ENCODE measurements at places on chromosomes 12 and 14. TPM values are rescaled to one million over a fixed set of nuclear protein-coding genes. Genes with fewer than 3 reads are reported as not detected.

DNA sequence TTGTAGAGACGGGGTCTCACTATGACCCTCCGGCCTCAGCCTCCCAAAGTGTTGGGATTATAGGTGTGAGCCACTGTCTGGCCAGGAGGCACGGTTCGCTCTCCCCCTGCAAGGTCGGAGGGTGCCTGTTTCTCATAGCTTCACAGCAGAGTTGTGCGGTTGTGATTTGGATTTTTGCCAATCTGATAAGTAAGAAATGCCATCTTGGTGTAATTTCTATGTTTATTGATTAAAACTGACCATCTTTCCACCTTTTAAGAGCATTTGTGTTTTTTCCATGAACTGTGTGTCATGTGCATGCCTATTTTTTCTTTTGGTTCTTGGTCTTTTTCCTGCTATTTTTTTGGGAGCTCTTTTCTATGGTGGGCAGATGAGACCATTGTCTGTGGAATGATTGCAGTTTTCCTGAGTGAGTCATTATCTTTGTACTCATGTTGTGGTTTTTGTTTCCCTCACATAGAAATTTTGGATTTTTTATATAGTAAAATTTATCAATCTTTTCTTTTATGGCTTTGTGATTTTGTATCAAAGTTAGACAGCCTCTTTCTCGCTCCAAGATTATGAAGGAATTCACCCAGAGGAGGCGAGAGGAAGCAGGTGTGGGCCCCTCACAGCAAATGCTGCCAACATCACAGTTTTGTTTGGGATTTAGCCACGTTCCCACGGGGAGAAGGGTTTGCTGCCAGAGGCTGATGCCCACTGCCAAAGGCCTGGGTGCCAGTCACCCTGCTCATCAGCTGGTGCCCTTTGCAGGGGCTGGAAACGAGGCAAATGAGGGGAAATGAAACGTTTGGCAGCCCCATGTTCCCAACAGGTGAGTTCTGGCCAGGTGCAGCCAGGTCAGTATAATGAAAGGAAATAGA, 47.2 kb downstream of the RFX4 start:
- no peak for DNase-seq

- DNase-seq: no peak
Observed at GRCh38 chr12:54504550-54504949, 7.0 kb downstream of the NCKAP1L start.

The PLCZ1 gene
- not detected for total RNA-seq

The HELB gene
- total RNA-seq: 5.2 TPM

GRCh38 chr12:93624595-93625294, 52.3 kb downstream of the SOCS2 start:
- no peak for DNase-seq

The SPTSSA gene
- total RNA-seq: 35.3 TPM

DNA sequence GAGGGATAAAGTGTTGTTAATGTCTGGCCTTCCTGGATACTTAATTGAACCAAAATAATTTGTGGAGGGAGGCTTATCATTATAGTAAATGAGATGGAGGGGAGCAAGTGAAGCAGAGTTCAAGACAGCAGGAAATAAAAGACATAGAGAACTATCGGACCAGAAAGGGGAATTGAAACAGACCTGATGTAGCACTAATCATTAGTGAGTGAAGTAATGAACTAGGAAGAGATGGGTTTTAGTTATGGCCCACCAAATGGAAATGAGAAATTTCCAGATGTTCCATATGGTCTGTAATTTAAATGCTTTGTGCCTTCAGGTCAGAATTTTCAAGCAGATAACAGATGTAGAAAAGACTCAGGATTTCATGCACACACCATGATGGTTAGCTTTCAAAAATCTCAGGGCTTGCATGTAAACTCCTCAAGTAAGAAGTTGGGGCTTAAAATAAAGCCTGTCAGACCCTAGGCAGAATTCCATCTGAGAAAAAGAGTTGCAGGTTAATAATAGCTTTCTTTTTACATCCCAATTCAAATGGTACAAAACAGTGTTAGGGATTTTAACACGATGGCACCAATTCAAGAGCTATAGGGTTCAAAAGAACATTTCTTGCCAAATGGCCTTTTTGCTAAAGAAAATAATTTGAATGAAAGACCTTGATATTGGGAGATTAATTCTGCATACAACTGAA, 355.8 kb downstream of the FSCB start:
- DNase-seq: no peak

The HOXC12 gene
- not detected for total RNA-seq

DNA sequence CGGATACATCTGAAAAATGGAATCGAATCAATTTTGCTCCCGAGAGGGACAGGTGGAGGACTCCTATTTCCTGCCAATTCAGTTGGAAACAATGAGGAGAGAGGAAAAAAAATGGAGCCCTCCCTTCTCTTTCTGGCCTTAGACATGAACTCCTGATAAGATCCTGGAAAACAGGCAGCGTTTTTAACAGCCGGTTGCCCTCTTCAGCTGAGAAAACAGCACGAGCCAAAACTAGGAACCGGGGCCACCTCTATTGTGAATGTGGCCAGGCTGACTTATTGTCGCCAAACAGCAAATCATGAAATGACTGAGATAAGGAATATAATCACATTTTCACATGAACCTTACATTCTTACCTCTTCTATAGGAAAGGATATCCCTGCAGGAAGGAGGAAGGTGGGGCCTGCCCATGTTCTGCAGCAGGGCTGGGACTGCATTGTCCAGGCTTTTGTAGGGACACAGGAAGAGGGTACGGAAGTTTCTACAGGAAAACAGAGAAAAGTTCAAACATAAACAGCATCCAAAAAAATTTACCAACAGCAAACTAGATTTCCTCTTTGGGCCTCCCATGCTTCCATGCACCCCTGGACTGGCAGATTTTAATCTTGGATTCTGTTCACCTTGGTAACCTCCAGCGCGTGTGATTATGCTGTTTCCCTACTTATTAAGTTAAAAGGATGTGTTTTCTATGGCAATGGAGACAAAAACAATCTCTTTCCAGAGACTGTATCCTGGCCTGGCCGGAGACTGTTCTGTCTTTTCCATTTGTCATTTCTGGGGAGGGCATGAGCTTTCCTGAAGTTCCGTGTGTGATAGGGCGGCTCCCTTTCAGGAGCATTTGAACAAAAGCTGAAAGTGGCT, 29.0 kb upstream of the ELK3 start:
- no peak for DNase-seq

DNA sequence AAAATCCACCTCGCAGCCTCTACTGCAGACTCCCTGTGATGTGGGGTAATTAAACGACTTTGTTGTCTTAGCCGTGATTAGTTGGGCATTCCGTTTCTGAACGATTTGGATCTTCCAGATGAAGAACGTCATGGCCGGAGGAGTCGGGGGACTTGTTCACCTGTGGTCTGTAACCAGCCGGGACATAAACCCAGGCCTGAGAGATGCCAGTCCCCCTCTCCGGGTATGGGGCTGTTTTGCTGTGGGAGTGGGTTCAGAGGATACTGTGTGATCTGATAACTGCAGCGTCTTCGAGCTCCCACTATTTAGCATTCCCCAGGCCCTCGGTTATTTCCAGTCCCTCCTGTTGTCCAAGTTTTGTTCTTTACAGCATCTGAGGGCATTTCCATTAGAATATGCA, 96.1 kb downstream of the PIWIL1 start:
- DNase-seq: no peak

DNA sequence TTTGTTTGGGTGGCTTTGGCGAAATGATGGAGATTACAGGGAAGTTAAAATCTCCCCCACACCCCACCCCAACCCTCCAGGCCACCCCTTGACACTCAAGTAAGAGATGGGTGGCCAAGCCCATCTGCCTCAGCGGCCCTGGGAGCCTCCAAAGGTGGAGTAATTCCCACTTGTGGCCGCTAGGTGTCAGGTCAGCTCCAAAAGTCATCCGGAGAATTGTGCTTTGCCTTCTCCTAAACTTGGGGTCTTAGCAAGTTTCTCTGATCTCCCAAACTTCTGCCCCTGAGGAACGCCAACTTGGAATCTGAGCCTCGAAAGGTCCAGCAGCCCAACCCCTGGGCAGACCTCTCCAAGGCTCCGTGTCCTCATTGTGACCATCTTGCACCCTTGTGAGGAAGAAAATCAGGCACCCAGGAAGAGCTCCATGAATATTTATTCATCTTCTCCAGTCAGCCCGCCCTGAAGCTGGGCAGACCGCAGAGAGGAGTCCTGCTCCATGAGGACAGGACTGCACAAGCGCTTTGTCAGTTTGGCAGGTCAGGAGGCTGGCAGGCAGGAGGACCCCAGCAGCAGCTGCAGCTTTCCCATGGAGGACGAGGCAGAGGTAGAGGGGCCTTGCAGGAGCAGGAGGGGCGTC, 46.7 kb downstream of the LRRC74A start:
- DNase-seq: peak; percentile 57

DNA sequence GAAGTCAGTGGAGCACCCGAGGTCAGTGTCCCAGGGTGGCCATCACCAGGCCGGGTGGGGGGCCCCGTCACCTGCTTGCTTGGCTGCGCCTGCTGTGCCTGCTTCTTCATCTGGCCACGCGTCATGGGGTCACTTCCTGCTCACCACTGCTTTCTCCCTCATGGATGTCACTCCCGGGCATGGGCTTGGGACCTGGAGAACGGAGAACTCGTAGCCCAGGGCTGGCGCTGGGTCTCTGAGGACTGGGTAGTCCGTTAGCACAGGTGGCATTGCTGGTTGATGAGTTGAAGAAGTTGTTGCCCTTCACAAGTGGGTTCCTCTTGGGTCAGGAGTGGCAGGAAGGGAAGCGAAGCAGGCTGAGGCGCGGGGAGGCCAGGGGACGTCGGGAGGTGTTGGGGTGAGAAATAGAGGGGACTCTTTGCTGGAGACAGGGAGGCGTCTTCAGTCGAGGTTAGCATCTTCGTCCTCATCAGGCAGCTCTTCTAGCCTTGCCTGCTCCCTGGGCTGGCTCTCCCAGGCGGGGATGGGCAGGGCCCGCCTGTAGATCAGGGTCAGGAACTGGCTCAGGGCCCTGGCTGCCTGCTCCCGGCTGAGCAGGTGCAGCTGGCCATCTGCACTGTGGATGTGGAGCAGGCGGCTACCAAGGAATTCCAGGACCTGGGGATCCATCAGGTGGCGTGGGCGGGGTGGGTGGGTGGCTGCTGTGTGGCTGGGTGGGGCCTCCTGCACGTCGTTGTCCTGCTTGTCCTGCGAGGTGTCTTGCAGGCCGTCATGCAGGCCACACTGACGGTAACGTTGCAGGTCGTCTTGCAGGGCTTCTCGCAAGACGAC, 23.0 kb downstream of the RTL1 start:
- no peak for DNase-seq

The PTCSC3 gene
- total RNA-seq: not detected

- no peak for DNase-seq
Observed at GRCh38 chr12:74900232-74900631, 309.4 kb downstream of the KCNC2 start.

- no peak for DNase-seq
Observed at GRCh38 chr12:21438643-21439042, 1.2 kb downstream of the PYROXD1 start.

The TRPV4 gene
- total RNA-seq: 0.10 TPM

DNA sequence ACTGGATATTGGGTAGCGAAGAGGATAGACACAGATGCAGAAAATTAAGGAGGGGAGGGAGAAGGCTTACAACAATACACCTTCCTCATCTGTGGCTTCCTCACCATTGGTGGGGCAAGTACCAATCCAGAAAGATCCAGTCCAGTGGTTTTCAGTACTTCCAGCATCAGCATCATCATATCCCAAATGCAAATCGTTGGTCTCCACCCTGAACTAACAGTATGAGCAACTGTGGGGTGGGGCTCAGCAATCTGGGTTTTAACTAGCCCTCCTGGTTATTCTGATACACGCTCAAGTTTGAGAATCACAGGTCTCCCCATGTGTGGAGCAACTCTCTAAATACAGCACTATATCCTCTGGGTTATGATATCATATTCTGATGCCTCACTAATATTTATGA, 193.7 kb downstream of the PAX9 start:
- peak; percentile 29 for DNase-seq

- no peak for DNase-seq
Observed at GRCh38 chr12:114984634-114985061, 300.7 kb upstream of the TBX3 start.

GRCh38 chr14:101595887-101596721, 34.8 kb downstream of the DIO3 start:
- peak; percentile 12 for DNase-seq

DNA sequence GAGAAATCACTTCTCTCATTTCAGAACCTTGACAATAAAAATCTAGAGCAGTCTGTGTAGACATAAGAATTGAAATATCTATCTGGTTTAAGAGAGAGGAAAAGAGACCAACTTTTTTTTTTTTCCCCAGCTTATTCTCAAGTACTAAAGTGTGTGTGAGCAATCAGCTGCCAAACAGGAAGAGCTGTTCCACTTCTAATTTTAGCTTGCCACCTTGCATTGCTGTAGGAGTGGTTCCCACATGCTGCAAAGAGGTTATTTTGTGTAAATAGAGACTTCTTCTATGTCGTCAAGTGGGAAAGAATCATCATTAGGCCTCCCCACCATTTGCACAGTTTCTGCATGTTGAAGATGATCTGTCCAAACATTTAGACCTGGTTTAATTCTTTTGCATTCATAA, 142.6 kb downstream of the NPAS3 start:
- DNase-seq: no peak

DNA sequence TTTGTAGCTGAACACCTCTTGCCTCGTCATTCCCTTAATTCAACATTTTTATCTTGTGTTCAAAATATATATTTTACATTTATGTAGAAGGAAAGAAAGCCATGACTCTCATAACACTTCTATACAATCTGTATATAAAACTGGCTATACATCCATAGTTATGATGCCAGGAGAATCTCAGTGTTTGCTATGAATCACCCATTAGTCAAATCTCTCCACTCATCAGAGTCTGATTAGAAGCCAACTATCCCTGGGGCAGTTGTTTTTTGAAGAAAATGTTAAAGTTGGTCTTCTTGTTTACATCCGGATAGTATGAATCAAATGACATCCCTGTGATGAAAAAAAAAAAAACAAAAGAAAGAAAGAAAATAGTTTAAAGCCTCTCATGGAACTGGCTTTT, 503.9 kb downstream of the NELL2 start:
- no peak for DNase-seq

- no peak for DNase-seq
Observed at GRCh38 chr14:57991353-57991752, 125.5 kb upstream of the SLC35F4 start.

The GLIPR1L1 gene
- not detected for total RNA-seq

The IFI27L2 gene
- 51.4 TPM for total RNA-seq

GRCh38 chr12:48980953-48981756, 3.0 kb downstream of the WNT1 start:
- no peak for DNase-seq

DNA sequence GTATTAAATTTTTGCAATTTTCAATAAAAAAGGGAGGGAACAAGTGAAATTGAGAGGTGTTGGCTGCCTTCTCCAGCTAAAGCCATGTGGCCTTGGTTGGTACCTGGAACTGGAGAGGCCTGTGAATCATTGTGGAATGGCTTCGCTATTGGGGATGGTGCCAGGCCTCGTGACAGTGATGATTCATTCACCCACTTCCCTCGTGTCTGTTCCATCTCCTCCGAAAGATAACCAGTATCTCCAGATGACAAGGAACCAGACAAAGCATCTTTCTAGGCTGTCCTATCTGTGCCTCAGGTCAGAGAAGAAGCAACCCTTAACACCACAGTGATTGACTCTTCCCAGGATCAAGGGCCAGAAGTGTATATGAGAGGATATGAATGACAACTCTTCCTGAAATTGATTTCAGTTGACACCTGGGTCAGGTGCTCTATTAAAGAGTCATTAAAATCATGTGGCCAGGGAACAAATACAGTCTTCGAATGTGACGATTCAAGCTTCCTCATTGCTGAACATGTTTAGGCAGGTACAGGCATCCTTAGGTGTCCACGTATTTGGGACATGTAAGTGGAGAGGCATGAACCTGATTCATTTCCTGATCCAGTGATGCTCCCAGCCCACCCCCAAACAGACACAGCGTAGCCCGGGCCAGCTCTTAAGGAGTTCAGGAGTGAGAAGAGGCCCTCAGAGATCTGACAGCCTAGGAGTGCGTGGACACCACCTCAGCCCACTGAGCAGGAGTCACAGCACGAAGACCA, at the start of gene RNASE7:
RNASE7 (plus strand) TSS at position 687 of the 758 bp plus-strand sequence. CDS start 631 bp downstream, outside the sequence.
- DNase-seq: no peak

Measured in colonic mucosa (tissue), 4 donors.